ENCODE measurements at places on chromosomes 7 and 10.
A peak's percentile ranks its signal among the peaks of the same experiment; 100 is the strongest.

- DNase-seq, result no peak
Measured at GRCh38 chr10:101901340-101901739, 57.7 kb upstream of the KCNIP2 start.

- no peak for DNase-seq
Measured at GRCh38 chr7:20365486-20365885, 34.8 kb downstream of the ITGB8 start.

DNA sequence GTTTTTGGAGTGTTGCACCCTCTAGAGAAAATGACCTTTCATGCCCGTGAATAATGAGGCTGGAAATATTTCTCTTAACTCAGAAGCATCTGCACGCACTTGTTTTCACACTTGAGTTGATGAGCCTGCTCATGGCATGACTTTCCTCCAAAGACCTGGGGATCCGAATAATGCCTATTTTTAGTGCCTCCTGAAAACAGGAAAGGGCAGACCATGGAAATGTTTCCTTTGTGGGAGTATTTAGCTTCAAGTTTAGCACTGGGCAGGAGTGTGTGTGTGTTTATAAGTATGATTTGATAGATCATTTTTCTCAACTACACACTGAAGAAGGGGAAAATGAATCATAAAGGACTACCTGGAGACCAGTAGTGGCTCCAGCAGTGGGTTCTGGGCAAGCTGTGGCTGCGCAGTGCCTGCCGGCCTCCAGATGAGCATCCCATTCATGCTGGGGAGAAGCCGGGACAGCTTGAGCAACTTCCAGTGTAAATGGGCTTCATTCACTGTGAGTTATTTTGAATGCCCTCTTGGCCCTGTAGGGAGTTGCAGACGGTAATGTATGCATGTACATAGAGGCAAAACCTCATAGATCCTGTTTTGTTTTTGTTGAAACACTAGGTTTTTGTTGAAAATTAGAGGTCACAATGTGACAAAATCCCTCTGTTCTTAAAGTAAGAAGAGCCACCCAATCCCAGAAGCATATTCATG, 117.8 kb upstream of the INSYN2A start:
- DNase-seq, result no peak

GRCh38 chr7:50607524-50608125, 42.4 kb upstream of the DDC start:
- DNase-seq, result no peak

DNA sequence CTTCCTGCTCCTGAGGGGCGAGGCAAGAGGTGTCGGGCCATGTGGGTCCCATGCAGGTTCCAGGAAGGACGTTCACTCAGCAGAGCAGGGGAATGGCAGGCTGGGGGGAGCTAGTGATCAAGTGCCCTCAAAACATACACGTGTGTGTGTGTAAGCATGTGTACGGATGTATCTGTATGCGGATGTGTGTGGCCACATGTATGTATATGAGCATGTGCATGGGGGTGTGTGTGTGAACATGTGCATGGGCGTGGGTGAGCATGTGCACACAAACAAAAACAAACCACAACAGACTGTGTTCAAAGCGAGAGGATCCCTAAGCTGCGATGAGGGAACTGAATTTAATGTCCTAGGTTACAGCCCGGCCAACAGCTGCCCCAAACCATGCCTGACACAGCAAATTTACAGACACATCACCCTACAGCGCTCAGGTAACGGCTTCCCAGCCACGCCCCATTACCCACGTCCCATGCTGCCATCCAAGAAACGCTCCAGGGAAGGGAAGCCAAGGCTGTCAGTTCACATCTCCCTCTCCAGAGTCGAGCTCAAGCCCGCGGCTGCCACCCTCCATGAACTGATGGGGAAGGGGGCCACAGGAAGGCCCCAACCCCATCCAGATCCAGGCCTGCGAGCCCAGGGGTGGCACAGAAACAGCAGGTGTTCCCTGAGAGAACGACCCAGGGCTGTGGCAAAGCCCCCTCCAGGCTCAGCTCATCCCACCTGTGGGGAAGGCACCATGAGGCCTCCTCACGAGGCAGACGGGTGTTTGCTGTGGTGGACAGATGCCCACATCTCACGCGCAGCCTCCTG, 56.6 kb downstream of the PTPRN2 start:
- no peak for DNase-seq

DNA sequence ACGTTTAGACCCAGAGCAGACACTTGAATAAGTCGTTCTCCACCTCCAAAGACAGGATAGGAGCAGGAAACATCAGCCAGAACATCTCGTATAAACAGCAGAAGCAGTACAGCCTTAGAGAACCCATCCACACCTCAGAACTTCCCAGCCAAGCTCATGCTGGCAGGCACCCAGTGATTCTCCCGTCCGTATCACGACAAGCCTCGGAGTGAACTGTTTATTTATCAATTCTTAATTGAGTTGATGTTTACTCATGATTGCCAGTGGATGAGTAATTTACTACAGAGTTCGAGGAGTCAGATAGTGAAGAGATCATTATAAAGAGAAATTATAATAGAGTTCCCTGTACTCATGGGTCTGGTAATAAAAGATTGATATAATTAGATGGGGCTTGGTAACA, 811.5 kb downstream of the LRMDA start:
- no peak for DNase-seq

DNA sequence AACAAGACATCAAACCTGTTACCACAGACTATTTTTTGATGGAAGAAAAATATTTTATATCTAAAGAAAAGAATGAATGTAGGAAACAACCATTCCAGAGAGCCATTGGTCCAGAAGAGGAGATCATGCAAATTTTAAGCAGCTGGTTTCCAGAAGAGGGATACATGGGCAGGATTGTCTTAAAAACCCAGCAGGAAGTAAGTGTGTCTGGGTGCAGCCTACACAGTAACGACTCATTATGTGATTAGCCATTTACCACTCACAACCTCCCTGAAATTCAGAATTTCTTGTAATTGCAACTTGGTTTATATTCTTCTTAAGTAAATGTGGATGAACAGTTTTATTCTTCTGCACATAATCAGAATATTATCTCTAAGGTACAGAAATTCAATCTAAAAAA, 46.2 kb downstream of the NOC3L start:
- DNase-seq, result no peak

GRCh38 chr7:92964141-92964540, 127.8 kb upstream of the CDK6 start:
- no peak for DNase-seq

DNA sequence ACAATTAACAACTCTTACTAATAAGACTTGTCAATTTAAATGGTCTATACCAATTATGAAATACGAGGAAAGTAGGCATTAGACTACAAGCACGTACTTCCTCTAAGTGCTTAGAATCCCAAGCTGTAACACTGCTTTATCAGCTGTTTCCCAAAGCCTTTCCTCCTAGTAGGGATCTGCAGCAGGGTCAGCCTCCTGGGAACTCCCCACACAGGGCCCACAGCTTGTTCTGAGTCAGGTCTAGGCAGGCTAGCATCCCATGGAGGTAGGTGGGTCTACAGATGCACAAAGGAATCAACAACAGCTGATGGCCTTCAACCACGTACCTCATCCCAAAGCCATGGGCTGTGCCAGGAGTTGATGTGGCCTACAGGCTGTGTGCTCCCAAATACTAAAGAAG, 14.7 kb downstream of the MMS19 start:
- no peak for DNase-seq

DNA sequence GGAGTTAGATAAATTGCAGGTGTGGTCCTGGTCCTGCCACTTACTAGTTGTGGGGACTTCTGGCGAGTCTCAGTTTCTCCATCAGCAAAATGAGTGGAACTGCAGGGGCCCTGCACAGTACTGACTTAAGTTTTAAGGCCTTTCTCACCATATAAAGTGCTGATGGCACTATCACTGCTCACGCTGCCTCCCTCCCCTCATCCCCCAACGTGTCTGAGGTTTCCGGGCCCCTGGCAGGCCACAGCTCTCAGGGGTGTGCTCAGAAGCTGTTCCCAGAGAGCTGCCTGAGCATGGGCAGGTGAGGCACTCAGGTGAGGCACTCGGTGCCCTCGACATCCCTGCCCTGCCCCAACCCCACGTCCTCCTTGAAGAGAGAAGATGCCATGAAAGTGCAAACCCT, 74.2 kb downstream of the VOPP1 start:
- DNase-seq, result no peak

GRCh38 chr7:128858380-128859231, 4.0 kb upstream of the ATP6V1F start:
- no peak for DNase-seq

- no peak for DNase-seq
Measured at GRCh38 chr7:103396471-103396870, 49.0 kb downstream of the PSMC2 start.

GRCh38 chr10:74593470-74593869, 232.9 kb upstream of the KAT6B start:
- DNase-seq, result no peak

GRCh38 chr10:18238870-18239485, 98.8 kb downstream of the CACNB2 start:
- DNase-seq, result no peak

GRCh38 chr7:79096361-79096805, 357.1 kb downstream of the MAGI2 start:
- DNase-seq, result no peak

DNA sequence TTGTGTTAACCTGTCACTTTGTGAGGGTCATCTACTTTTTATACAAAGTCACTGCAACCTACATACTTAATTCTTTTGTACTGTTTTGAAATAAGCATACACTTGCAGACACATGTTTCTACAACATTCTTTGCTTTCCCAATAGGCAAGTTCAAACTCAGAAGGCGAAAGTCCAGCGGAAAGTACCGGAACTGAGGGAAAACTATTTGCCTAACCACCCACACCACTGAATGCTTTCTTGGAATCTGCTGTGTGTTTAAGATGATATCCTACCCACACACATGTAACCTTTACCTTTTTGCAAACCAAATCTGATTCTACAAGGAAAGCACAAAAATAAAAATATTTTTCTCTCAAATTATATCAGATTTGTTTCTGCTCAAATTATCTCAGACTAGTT, 139.4 kb upstream of the AGR3 start:
- DNase-seq, result no peak

DNA sequence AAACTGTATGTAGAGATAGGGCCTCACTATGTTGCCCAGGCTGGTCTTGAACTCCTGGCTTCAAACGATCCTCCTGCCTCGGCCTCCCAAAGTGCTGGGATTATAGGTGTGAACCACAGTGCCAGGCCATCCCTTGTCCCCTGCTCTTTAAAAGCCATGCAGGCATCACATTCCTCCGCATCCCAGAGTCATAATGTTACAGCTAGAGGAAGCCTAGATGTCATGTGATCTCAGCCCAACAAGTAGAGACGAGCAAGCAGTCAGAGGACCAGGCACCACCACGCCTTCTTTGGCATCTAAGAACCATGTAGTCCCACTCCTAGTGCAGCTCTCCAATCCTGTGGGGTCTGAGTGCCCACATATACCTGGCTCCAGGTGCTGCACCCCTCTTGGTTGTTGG, 13.1 kb downstream of the PODXL start:
- DNase-seq, result no peak

GRCh38 chr7:31729195-31729804, 42.3 kb downstream of the PPP1R17 start:
- DNase-seq, result no peak

- no peak for DNase-seq
Measured at GRCh38 chr7:92758796-92759431, 77.5 kb downstream of the CDK6 start.

DNA sequence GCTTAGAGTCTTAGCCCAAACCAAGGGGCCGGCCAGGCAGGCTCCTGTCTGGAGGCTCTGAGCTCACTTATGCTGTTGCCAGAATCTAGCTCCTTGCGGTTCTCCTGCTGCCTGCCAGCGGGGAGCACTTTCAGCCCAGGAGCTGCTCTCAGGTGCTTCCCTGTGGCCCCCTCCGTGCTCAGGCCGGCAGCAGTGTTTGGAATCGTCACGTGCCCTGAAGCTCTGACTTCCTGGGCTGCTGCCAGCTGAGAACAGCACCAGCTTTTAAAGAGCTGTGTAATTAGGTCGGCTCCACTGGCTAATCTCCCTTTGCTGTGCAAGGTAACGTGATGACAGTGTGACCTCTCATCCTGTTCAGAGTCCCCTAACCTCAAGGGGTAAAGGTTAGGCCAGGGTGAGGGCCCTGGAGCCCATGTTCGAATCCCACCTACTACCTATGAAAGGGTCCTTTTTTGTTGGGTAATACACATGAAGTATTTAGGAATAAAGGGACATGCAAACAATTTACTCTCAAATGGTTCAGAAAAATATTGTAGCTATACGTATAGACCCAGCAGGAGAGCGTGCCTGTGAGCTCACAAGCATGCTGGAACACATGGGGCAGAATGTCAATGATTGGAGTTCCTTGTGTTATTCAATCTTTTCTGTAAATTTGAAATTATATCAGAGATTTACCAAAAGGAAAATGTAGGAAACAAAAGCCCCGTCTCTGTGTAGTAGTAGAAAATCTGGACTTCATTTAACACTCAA, 16.6 kb downstream of the ZNF862 start:
- peak; percentile 35 for DNase-seq

- DNase-seq, result no peak
Measured at GRCh38 chr7:87592300-87592699, 8.4 kb downstream of the ABCB1 start.

- DNase-seq, result no peak
Measured at GRCh38 chr7:111112439-111112838, 21.5 kb downstream of the LRRN3 start.

DNA sequence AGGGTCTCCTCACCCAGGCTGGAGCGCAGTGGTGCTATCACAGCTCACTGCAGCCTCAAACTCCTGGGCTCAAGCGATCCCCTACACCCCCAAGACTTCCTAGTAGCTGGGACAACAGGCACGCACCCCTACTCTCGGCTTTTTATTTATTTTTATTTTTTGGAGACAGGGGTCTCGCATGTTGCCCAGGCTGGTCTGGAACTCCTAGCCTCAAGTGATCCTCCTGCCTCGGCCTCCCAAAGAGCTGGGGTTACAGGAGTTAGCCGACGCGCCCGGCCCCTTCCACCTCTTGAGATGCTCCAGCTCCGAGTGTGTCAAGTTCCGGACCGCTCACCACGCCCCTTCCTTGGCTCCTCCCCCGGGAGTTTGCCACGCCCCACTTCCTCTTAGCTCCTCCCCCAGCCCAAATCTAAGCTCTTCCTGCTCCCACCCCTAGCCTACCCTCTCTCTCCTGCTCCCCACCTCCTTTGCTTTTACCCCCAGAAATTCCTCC, 6.3 kb downstream of the NAT16 start:
- no peak for DNase-seq

GRCh38 chr7:66078067-66078466, 2.4 kb downstream of the ASL start:
- no peak for DNase-seq

GRCh38 chr10:114017873-114018272, 25.8 kb upstream of the ADRB1 start:
- no peak for DNase-seq

DNA sequence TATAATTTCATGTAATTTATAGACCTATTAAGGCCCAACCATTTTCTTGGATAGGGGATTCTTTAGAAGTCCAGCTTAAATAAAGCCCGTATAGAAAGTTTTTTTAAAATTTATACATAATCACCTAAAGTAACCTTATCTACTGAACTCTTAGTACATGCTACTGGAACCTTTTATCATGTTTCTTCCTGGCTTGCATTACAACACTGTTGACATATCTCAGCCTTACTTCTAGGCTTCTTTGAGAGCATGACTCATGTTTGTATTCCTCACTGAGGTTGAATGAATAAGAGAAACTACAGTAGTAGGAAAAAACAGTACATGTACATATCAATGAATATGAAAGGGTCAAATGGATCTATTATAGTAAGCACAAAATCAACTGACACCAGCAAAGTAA, 8.2 kb upstream of the MAGI2 start:
- no peak for DNase-seq
